ENCODE measurements at places on chromosomes 6 and 20.
A peak's percentile ranks its signal among the peaks of the same experiment; 100 is the strongest.

DNA sequence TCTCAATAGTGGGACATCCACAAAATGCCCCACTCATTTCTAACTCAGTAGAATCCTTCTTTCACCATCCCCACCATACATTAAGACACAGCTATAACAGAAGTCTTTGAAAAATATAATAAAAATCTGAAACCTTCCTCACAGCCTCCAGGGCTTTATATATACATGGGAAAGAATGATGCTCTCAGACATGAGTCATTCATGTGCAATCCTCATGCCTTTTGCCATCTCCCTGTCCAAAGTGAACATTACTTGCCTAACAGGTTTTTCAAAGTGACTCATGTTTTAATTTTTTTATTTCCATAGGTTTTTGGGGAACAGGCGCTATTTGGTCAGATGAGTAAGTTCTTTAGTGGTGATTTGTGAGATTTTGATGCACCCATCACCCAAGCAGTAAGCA, 162.7 kb downstream of the RALGAPA2 start:
- no peak overlapping the region for H3K27ac ChIP-seq
- DNase-seq = peak; percentile 48
- no peak overlapping the region for H3K4me3 ChIP-seq

DNA sequence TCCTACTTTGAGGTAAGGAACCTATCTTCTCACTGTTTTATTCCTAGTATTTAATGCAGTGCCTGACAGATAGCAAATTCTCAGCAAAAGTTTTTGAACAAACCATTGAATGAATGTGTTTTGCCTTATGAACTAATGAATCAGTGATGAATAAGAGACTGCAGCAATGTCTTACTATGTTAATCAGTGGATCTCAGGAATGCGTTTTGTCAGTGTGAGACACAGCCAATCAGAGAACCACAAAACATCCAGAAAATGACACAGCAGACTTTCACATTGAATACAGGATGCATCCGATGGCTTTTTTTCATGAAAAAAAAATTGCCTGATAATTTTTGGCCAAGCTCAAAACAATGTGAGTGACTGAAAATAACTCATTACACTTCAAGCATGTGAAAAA, 270.5 kb downstream of the BMP2 start:
- DNase-seq = no peak
- no peak overlapping the region for H3K27ac ChIP-seq
- H3K4me3 ChIP-seq = no peak overlapping the region
- H3K27me3 ChIP-seq = no peaks in the 10 kb centered on the region
- H3K4me1 ChIP-seq = no peaks in the 10 kb centered on the region

DNA sequence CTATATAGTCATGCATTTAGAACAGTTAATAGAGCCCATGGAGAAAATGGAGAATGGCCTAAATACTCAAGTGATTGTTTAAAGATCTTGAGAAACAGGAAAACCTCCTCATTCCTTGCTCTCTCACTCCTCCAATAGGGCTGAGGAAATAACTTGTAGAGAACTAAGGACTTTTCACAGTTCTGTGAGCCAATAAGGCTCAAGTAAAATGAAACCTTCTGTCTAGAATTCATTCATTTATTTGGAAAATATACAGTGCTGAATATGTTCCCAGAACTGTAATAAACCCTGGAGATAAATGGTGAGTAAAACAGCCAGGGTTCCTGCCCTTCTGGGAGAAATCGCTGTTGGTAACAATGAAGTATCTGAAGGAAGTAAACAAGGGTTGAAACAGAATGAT, 35.3 kb downstream of the ELOVL2 start:
- no peak for DNase-seq
- peaks cover 7% of the 10 kb centered on the region for H3K27me3 ChIP-seq
- H3K4me1 ChIP-seq = no peaks in the 10 kb centered on the region
- no peaks in the 10 kb centered on the region for H3K36me3 ChIP-seq
- H3K4me3 ChIP-seq = no peak overlapping the region

- DNase-seq = no peak
- no peak within 1 kb of the TSS for H3K4me3 ChIP-seq
These were observed at the start of gene MTCL3 for GRCh38 chr6:127518710-127519468. Gene MTCL3, minus strand, starts transcription at chr6:127519335.

DNA sequence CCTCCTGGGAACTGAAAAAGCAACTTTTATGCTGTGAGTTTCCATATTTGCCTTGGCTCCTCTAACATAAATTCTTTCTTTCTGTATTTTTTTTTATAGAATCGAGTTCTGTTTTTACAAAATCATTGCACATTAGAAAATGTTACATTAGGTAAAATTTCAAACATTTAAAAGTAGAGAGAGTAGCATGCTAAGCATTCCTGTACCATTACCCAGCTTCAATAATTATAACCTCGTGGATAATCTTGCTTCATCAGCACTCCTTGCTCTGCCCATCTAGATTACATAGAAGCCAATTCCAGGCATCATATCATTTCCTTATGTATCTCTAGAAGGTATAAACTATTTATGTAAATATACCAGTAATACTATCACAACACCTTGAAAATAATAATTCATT, 15.4 kb upstream of the FBXO30 start:
- no peaks in the 10 kb centered on the region for H3K27me3 ChIP-seq
- H3K36me3 ChIP-seq = no peaks in the 10 kb centered on the region
- H3K27ac ChIP-seq = no peak overlapping the region
- no peak for DNase-seq
- H3K4me1 ChIP-seq = no peaks in the 10 kb centered on the region

Data from common myeloid progenitor, CD34-positive (primary cell).